RWPE1 (cell line): ENCODE measurements at places on chromosomes 6 and 20.

DNA sequence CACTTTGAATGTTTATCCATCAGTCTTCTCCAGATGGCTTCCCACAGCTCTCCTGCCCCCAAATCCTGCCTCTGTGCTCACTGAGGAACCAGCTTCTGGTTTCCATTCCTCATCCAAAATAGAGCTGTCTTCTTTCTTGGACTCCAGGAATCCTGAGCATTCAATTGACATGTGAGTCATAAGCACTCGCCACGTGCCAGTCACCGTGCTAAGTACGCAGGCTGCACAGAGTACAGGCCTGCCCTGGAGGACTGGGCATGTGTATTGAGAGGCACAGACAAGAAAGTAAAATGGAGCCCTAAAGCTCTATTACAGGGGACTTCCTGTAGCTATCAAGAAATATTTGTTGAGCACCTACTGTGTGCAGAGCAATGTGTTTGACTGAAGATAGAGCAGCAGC lies 39.7 kb upstream of the LRFN2 start:
- DNase-seq: peak; percentile 29

- DNase-seq: peak; percentile 83
Observed at GRCh38 chr6:140462453-140463311, 1088.2 kb upstream of the CITED2 start.

DNA sequence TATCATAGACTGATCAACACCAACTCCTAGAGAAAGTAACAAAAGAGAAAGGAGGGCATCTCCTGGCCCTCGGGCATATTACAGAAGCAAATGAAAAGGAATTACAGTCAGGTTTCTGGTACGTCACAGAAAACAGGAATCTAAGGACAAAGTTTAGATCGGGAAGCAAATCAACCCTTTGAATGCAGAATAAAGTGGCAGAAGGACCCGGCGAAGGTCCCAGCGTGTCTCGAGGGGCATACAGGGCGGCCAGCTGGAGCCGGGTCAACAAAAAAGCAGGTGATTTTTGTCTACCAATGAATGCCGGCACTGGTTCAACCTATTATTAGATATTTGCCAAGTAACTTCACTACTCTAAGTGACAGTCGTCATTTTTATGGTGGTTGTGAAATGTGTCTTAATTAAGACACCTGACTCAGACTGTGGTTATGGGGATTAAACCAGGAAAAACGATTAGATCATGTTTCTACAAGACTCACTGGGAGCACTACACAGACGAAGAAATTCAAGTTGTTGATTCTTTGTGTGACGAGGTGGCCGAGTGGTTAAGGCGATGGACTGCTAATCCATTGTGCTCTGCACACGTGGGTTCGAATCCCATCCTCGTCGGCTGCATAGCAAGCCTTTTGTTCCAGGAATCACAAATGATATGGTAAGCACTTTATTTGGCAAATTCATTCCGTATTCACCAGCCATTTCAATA lies 12.4 kb upstream of the ZSCAN9 start:
- peak; percentile 85 for DNase-seq

GRCh38 chr6:68025764-68026163 lies 609.3 kb upstream of the ADGRB3 start:
- no peak for DNase-seq

DNA sequence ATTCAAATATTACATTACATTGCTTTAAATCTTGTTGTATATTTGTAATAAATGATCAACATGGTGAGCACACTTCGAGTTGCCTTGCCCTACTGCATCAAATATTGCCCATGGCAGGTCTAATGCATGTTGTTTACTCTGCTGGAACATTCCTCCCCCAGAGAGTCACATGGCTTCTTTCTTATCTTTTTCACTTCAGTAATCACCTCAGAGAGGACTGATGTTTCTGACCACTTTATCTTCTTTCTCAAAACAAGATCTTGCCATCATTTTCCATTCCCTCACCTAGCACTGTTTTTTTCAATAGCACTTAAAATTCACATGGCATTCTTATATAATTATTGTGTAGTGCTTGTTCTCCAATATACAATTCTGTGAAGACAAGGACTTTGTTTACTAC lies 243.5 kb upstream of the THEMIS start:
- DNase-seq: no peak

- DNase-seq: no peak
Observed at GRCh38 chr6:148771896-148772554, 25.2 kb downstream of the UST start.

GRCh38 chr20:7285918-7286556 lies 518.6 kb downstream of the BMP2 start:
- peak; percentile 65 for DNase-seq

DNA sequence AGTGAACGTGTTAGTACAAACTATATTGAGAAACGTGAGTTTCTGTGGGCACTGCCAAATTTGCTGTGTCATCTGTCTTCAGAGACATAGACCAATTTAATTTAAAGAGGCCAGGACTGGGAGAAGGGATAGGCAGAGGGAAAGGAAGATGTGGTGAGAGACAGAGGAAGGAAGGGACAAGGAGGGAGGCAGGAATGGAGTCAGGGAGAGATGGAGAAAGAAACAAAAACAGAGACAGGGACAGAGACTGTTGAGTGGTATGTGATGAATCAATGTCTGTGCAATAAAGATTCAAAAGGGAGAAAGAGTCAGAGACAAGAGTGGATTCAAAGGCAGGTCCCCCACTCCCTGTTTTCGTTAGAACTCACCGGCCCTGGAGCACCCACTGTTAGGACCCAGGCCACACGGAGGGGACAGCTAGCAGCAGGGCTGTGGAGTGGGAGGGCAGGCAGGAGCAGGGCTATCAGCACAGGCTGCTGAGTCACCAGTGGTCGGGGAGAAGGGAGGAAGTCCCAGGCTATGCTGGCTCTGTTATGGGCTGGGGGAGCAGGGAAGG lies 51.6 kb upstream of the CHD6 start:
- DNase-seq: no peak

DNA sequence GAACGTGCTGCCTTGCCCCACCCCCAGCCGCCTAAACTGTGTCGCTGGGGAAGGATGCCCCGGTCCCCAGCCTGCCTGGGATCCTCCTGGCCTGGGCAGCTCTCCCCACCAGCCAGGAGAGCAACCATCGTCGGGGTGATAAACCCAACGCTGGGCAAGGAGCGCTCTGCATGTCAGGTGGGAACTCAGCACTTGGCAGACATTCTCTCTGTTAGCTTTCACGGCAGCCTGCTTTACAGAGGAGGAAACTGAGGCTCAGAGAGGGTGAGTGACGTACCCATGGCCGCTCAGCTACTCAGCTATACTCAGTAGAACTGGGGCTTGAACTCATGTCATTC lies 37.9 kb downstream of the RBM38 start:
- no peak for DNase-seq

GRCh38 chr6:53282234-53282633 lies 66.5 kb downstream of the ELOVL5 start:
- DNase-seq: no peak

- DNase-seq: no peak
Observed at GRCh38 chr6:137241481-137242038, 22.4 kb upstream of the IFNGR1 start.

GRCh38 chr6:152068622-152069261 lies 261.3 kb downstream of the ESR1 start:
- no peak for DNase-seq

DNA sequence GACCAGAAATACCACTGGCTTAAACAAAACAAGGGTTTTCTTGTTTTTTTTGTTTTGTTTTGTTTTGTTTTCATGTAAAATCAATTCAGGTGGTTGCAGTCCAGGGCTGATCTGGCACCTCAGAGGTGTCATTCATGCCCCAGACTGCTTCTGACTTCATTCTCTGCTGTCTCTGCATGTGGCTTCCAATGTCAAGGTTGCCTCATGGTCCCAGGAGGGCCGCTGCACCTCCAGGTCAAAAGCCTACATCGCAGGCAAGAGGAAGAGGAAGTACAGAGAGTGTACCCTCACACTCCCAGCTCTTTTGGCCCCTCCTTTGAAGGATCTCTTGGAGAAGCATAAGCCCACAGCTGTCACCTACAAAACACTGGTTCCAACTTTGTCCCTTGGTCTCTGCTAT lies 1.4 kb upstream of the BTN3A1 start:
- no peak for DNase-seq

DNA sequence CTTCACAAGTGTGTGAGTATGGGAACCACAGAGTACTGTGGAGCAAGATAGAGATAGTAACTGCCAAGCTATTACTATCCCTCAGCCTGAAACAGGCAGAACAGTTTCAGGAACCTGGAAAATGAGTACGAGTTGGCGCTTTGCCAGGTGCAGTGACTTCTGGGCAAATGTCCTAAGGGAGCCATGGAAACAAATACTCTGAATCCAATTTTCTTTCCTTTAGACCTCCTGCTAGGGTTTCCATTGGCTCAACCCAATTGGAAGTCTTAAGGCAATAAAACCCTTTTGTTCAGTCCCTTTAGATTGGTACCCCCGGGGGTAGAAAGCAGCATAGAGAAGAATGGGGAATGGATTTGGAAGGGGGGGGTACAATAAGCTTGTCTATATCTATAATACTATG lies 205.0 kb upstream of the EPHA7 start:
- no peak for DNase-seq

- no peak for DNase-seq
Observed at GRCh38 chr6:139855671-139856311, 481.3 kb upstream of the CITED2 start.

GRCh38 chr6:111806561-111807497 lies 66.4 kb downstream of the FYN start:
- no peak for DNase-seq

- no peak for DNase-seq
Observed at GRCh38 chr20:57683287-57683686, 26.5 kb downstream of the PMEPA1 start.

DNA sequence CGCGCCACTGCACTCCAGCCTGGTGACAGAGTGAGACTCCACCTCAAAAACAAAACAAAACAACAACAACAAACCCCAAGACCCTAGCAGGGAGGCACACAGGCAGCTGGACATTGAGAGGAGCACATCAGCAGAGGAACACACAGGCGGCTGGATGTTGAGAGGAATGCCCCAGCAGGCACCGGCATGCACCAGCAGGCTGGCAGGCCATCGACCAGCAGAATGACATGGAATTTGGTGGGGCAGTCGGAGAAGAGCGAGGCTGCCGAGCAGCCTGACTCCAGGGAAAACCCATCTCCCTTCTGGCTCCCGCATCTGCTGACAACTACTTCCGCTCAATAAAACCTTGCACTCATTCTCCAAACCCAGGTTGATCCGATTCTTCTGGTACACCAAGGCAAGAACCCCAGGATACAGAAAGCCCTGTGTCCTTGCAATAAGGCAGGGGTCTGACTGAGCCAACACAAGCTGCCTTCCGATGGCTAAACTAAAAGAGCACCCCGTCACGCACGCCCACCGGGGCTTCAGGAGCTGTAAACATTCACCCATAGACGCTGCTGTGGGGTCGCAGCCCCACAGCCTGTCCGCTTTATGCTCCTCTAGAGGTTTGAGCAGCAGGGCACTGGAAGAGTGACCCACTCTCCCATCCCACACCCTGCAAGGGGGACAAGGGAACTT lies 60.2 kb downstream of the SLC22A23 start:
- DNase-seq: no peak

DNA sequence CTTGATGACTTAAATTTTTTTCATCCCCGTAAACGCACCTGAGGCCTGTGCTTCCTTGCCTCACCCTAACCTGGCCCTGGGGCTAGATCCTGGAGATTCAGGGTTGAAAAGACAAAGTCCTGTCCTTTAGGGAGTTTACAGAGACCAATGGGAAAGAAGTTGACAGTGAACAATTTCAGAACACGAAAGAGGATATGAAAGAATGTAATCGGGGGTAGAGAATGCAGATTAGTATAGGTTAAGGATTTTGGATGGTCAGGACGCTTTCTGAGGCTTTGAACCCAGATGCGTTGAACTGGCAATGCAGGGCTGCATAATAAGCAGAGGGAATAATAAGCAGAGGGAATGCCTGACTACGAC lies 1.7 kb upstream of the FBXO5 start:
- no peak for DNase-seq

GRCh38 chr20:20518263-20518662 lies 150.4 kb downstream of the INSM1 start:
- no peak for DNase-seq

- DNase-seq: no peak
Observed at GRCh38 chr6:162962093-162962492, 234.3 kb downstream of the PACRG start.

DNA sequence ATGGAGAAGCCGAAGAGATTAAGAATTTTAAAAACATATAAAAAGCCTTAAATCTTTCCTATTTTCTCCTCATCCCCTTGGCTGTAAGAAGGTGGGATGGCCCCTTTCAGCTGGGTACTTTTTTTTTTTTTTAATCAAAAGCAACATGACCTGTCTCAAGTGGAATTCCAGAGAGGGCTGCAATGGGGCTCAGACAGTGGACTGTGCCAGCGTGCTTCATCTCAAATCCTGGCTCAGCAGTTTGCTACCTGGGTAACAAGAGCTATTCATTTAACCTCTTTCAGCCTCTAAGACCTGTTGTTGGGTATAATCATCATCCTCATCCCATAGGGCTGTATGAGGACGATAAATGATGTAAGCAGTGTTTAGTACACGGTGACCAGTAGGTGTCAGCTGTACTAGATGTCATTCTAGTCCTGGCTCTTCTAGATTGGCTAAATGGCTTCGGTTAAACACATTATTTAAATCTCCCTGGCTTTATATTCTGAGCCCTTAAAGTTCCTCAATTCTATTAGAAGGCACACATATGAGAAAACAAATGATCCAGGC lies 6.9 kb upstream of the PPP1R3G start:
- DNase-seq: no peak

- peak; percentile 26 for DNase-seq
Observed at GRCh38 chr20:52103913-52104545, 87.5 kb downstream of the ZFP64 start.

DNA sequence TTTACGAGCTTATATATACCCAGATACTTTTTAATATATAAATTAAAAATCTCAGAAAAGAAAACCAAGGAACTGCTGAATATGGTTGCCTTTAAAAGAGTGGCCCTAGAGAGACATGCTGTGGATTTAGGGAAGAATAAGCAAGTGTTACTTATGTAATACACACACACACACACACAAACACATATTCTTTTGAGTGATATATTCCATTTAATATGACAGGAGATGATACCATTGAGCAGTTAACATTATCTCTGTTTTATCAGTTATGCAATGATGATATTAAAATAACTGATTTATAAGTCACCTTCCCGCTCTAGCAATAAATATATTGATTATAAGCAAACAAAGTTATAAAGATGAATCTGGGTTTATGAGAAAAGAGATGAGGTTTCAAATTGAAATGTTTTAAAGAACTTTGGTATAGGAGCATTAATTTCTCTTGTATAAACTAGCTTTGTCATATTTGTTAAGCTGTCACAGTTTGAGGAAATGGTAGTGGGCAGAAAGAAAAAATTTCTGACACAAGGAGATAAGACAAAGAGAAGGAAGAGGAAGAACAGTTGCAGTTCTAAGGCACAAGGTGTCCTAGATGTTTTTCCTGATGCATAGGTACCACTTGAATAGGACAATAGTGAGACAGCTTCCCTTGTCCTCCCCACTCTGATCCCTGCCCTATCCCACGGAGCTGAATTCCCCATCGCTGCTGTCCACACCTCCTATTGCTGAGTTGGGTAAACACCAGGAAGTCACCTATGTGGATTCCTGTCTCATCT lies 26.4 kb downstream of the GPX5 start:
- DNase-seq: no peak

GRCh38 chr6:165848086-165848426 lies 185.0 kb upstream of the PDE10A start:
- DNase-seq: no peak
